ENCODE measurements at places on chromosomes 5 and 9.

DNA sequence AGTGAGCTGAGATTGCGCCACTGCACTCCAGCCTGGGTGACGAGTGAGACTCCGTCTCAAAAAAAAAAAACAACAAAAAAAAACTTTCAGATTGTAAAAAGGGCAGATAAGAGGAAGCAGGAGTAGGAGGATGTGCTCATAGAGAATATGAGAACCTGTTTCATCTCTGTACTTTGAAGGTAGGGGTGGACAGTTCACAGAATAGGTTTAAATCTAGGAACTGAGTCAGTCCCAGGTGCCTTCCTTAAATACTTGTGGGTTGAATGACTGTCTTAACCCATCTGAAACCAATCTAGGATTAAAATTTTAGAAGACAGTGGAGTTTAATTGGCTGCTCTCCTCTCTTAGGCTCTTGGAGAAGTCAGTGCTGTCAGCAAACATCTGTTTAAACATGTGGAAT is 12.4 kb downstream of the POLK start:
- DNase-seq: peak; percentile 34

- DNase-seq: no peak
Measured at GRCh38 chr5:54821445-54822323, 163.7 kb downstream of the ESM1 start.

- DNase-seq: no peak
Measured at GRCh38 chr5:132101385-132101880, 27.8 kb downstream of the CSF2 start.

- DNase-seq: peak; percentile 37
Measured at GRCh38 chr5:15013654-15014463, 142.3 kb upstream of the ANKH start.

GRCh38 chr9:120252248-120252647 is 327.7 kb downstream of the CDK5RAP2 start:
- DNase-seq: no peak

GRCh38 chr5:91499943-91500531 is 116.9 kb upstream of the ARRDC3 start:
- DNase-seq: peak; percentile 4

- DNase-seq: no peak
Measured at GRCh38 chr9:104276709-104277245, 182.7 kb downstream of the SMC2 start.

DNA sequence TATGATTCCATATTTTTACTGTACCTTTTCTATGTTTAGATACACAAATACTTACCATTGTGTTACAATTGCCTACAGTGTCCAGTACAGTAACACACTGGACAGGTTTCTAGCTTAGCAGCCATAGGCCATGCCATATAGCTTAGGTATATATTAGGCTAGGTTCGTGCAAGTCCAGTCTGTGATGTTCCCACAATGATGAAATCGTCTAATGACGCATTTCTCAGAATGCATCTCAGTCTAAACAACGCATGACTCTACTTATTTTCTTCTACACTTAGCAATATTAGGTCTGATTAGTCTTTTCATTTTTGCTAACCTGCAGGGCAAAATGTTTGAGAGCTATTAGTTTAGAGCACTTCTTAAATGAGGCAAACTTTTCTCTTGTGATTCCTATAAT is 22.7 kb downstream of the OR2S2 start:
- no peak for DNase-seq

DNA sequence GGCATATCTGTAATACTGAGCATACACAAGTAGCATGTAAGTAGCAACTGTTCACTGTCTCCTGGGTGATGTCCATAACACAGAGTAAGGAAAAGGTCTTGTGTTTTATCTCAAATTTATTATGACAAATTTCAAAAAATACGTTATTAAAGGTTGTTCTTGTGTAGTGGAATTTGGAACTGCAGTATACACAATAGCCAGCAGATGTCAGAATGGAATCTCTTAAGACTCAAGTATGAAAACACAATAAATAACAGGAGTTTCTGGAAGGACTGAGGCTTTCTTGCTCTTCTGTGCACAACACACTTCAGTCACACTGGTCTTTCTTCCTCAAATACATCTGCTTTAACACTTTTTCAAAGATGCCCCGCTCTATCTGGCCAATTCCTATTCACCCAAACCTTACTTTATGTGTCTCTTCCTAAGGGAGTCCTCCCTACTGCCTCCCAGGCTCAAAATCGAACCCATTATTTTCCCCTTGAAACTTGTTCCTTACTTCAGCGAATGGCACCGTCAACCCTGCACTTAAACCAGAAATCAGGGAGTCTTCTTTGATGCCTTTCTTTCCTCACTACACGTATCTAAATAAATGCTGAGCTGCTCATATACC is 6.5 kb upstream of the FBXO10 start:
- peak; percentile 63 for DNase-seq

All from skin of body (tissue), 3 donors.